Foreskin melanocyte (primary cell): ENCODE measurements at places on chromosomes 5 and 9.

- no peak for DNase-seq
Measured at GRCh38 chr5:66333192-66333591, 189.1 kb downstream of the SREK1 start.

DNA sequence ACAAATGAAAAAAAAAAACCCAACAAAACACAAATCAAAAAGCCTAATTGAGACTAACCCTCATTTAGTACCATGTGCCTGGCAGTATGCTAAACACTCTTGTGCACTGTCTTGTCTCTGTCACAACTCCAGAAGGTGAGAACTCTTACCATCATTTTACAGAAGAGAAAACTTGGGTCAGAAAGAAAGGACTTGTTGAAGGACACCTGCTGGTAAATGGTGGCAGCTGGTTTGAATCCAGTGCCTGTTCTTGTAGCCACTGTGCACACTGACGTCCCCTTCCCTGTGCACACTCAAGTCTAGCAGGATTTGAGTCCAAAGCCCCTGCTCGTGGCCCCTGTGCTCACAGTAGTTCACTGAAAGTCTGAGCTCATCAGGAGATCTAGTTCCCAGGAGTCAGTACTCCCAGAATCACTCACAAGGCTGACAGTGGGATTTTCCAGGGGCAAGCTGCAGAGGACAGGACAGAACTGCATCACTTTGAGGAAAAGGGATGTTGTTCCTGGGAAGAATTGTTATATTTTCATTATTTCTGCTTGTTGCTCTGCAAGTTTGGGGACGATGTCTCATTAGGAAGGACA, 43.0 kb upstream of the HSD17B4 start:
- no peak for DNase-seq

DNA sequence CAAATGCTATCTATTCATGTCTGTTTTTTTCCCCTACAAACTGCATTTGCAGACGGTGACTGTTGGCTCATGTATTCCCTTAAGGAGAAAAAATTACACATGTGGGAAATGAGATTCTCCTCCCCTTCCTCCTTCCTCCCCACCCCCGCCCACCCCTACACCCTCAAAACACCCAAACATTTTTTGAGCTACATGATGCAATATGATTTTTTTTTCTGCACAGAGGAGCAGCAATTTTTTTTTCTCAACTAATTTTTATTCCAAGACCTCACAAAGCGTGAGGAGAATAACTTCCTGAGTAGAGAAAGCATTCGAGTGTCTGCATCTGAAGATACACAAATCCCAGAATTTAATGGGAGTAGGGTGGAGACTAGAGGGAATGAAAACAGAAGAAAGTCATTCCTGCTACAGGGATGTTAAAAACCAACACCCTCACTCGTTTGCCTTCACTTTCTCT, 118.1 kb downstream of the PRDM6 start:
- no peak for DNase-seq

- no peak for DNase-seq
Measured at GRCh38 chr5:178107756-178108310, 5.5 kb upstream of the N4BP3 start.
